Kidney (tissue), 22 donors: ENCODE measurements at places on chromosomes 7 and 10. TPM values are rescaled to one million over a fixed set of nuclear protein-coding genes. Genes with fewer than 3 reads are reported as not detected.

FAM180A gene
- 1.7 TPM for total RNA-seq

TMEM176A gene
- 288 TPM for total RNA-seq

TMEM196 gene
- 0.06 TPM for total RNA-seq

CAMK2B gene
- 1.1 TPM for total RNA-seq

CASD1 gene
- total RNA-seq: 22.8 TPM

ELAPOR2 gene
- 9.0 TPM for total RNA-seq

CFAP43 gene
- total RNA-seq: 7.2 TPM

KIAA1549 gene
- 10.1 TPM for total RNA-seq
